ENCODE measurements at places on chromosomes 4 and X.

DNA sequence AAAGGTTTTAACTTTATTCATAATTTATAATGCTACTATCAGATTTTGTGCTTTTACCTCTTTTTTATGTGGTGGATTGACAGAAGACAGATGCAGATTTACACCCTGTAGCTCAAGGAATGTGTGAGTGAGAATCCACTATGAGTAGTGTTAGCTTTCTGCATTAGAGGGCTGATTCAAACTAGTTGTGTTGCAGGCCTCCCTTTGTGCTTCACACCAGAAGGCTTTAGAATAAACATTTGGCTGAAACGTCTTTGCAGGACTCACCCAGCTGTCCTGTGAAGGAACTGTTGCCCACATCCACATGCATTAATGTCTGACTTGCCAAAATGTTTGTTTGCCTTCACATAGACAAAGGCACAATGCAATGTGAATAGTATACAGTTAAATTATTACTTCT is 127.0 kb downstream of the PCDH7 start:
- DNase-seq, result no peak

DNA sequence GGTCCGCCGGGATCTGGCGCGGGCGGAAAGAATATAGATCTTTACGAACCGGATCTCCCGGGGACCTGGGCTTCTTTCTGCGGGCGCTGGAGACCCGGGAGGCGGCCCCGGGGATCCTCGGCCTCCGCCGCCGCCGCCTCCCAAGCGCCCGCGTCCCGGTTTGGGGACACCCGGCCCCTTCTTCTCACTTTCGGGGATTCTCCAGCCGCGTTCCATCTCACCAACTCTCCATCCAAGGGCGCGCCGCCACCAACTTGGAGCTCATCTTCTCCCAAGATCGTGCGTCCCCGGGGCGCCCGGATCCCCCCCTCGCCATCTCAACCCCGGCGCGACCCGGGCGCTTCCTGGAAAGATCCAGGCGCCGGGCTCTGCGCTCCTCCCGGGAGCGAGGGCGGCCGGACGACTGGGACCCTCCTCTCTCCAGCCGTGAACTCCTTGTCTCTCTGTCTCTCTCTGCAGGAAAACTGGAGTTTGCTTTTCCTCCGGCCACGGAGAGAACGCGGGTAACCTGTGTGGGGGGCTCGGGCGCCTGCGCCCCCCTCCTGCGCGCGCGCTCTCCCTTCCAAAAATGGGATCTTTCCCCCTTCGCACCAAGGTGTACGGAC is 482 bp upstream of the SHOX start:
- no peak for DNase-seq

DNA sequence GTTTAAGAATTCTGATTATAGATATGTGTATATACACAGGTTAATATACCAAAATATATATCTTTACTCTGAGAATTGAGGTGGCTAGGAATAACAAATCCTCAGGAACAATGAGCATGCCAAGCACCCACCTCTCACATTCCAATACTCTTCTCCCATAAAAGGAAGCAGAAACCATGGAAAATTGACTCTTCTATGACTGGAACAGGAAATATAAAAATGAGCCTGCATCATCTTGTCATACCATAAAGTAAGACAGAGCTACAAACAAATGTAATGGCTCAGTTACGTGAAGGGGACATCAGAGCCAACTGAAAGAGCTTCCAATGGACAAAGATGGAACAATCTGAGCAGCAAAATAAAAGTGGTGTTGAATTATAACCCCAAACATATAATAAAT is 3.8 kb upstream of the MAGEA8 start:
- no peak for DNase-seq

DNA sequence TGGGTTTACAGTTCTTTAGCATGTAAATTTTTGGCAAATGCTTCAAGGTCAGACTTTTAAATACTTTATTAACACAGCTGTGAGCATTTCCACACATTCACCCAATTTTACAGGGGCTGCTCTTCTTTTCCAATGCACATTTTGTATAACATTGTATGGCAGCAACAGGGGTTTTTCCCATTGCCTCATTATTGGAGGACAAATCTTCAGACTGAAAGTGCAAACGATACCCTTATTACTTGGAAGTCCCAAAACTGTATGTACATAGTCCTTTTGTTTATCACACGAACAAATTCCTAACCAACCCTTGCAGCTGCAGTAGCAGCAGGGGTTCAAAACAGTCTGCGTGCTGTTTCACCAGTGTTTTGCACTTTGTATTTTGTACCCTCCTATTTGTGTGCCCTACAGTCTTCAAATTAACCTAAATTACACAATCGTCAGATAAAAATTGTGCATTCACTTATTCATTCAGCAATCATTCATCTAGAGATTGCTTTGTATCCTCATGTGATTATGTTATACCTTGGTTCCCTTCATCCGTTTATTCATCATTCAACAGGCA is 330.7 kb upstream of the RASGEF1B start:
- DNase-seq, result no peak

GRCh38 chrX:40104985-40105834 is 7.5 kb upstream of the BCOR start:
- DNase-seq, result no peak

DNA sequence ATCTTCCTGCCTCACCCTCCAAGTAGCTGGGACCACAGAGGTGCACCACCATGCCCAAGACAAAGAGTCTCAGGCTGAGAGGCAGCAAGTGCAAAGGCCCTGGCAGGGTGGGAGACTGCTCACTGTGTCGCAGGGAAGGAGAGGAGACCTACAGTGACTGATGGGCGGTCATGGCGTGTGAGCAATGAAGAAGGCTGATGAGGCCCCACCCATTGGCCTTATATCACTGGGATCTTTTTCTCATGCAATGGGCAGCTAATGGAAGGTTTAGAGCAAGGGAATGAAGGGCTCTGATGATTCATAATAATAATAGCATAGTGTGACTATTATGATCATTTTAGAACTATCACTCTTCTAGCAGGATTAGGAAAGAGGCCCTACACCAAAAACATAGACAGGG is 20.9 kb downstream of the FAM9C start:
- DNase-seq, result no peak

DNA sequence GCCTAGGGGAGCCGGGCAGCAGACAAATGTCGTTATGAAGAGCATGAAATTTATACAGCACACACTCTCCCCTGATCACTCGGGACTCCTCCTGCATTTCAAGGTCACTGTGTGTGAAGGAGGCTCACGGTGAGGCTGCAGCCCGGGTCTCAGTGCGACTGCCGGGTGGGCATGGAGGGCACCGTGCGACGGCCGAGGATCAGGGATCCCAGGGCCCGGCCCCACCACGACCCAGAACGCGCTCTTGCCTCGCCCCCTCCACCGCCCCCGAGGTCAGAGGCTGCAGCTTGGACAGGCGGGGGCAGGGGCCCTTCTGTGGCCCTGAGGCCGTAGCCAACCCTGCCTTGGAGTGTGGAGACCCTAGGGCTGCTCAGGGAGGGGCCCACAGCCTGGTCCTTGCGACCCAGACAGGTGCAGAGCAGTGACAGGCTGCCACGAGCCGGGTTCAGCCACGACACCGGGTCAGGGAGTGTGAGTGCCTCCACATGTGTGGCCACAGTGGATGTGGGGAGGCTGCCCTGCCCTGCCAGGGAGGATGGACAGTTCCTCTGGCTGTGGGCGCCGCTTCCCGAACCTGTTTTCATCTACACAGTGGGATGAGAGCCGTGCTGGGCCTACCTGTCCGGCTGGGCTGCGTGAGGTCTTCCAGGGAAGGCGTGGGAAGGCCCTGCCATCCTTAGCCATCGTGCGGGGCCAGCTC is 89.3 kb upstream of the NKX1-1 start:
- no peak for DNase-seq

- no peak for DNase-seq
Observed at GRCh38 chr4:172865103-172865502, 303.5 kb upstream of the GALNT7 start.
